ENCODE measurements at places on chromosomes 5 and 9. TPM values are rescaled to one million over a fixed set of nuclear protein-coding genes. Genes with fewer than 3 reads are reported as not detected.

Gene CAMLG
- 21.6 TPM for total RNA-seq

Gene CCDC152
- 0.33 TPM for total RNA-seq

Gene HARS2
- total RNA-seq: 27.4 TPM

Gene FAM78A
- 0.35 TPM for total RNA-seq

Gene SV2C
- 0.26 TPM for total RNA-seq

Gene GCNT4
- total RNA-seq: 3.6 TPM

Gene TMEM252
- total RNA-seq: not detected

Gene ALDH1A1
- total RNA-seq: 0.33 TPM

Gene PRLR
- 0.17 TPM for total RNA-seq

Gene TAS2R1
- not detected for total RNA-seq

Gene FIBCD1
- total RNA-seq: 3.3 TPM

Gene UGT3A2
- not detected for total RNA-seq

Gene WDR31
- 2.0 TPM for total RNA-seq

Gene PCDHGA12
- 24.5 TPM for total RNA-seq

Gene MIER3
- total RNA-seq: 17.6 TPM

Gene FASTKD3
- total RNA-seq: 7.5 TPM

Gene MUSK
- not detected for total RNA-seq

Gene BSPRY
- total RNA-seq: 0.16 TPM

Gene TUSC1
- 13.8 TPM for total RNA-seq

Gene HTR1A
- not detected for total RNA-seq

Gene CFAP90
- total RNA-seq: not detected

Gene ARID3C
- total RNA-seq: not detected

Gene EPB41L4A
- total RNA-seq: 1.1 TPM

Gene MYORG
- total RNA-seq: 35.0 TPM

Gene PDCD1LG2
- total RNA-seq: 14.5 TPM

Gene KCNV2
- not detected for total RNA-seq

Gene GABRA1
- not detected for total RNA-seq

Gene RPP25L
- total RNA-seq: 44.8 TPM

Gene NME5
- total RNA-seq: 1.6 TPM

Gene PAEP
- total RNA-seq: not detected

Gene TLX3
- total RNA-seq: not detected

Gene RAB24
- 21.4 TPM for total RNA-seq

Measured in mammary epithelial cell (primary cell).